Activated CD4-positive, alpha-beta T cell treated with anti-CD3 and anti-CD28 coated beads, Interleukin-2, amount 10 ng/mL, durations not matched to agents 7 days and 5 days (primary cell): ENCODE measurements at places on chromosomes 7 and 10. TPM values are rescaled to one million over a fixed set of nuclear protein-coding genes. Genes with fewer than 3 reads are reported as not detected.

DNA sequence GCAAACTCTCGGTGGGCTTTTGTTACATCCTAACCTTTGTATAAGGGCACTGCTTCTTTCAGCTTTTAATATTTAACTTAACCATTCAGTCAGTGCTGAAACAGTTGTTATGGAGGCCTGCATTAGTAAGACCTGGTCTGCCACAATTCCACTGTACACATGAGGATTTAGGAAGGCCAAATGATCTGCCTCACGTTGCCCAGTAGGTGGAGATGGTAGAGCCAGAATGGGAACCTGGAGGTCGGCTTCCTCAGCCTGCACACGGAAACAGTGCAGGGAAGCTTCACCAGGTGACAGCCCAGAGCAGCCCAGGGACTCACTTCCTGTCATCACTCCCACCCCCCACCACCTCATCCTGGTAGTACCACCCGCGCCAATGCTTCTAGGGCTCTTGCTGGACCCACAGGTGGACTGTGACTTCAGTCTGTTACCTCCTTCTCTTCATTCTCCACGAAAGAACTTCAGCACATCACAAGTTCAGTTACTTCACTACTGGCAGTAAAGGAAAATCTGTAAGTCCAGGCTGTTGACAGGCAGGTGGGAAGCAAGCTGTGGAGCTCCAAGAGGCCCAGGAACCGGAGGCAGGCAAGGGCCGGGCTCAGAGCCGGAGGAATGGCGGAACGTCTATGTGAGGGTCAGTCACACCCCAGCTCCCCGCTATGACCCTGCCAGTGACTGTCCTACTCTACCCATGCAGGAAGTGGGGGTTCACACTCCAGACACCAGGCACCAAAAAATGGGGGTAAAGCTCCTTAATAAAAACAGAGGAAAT lies 480.3 kb upstream of the C7orf33 start:
- H3K36me3 ChIP-seq: no peaks in the 10 kb centered on the region
- H3K27ac ChIP-seq: no peak overlapping the region
- DNase-seq: no peak
- H3K4me3 ChIP-seq: no peak overlapping the region

GRCh38 chr10:14032406-14032998 lies 298.2 kb downstream of the FRMD4A start:
- no peaks in the 10 kb centered on the region for H3K36me3 ChIP-seq
- H3K27ac ChIP-seq: no peak overlapping the region
- no peak overlapping the region for H3K4me3 ChIP-seq
- H3K27me3 ChIP-seq: peaks cover 4% of the 10 kb centered on the region
- peak; percentile 29 for DNase-seq

Gene SKIDA1
- 0.12 TPM for total RNA-seq

DNA sequence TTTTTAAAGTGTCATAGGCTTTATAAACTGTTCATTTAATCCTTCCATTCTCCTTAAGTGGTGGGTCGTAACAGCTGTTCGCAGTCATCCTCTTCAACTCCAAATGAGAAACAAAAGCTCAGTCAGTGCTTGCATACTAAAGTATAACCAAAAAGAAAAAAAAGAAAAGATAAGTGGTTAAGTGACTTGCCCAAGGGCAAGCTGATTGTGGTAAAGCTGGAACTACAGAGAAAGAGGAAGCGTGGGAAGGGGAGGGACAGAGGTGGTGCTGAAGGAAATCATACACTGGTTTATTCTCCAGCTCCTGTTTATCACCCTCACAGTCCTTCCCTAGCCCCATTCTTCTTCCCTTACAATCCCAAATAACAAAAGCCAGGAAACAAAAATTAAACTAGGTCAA lies 29.6 kb downstream of the IDE start:
- no peaks in the 10 kb centered on the region for H3K36me3 ChIP-seq
- no peak overlapping the region for H3K4me3 ChIP-seq
- peaks cover 20% of the 10 kb centered on the region for H3K4me1 ChIP-seq

GRCh38 chr7:92460109-92460508 lies 12.8 kb downstream of the GATAD1 start:
- no peaks in the 10 kb centered on the region for H3K27me3 ChIP-seq
- DNase-seq: no peak
- H3K36me3 ChIP-seq: peaks cover 10% of the 10 kb centered on the region
- no peak overlapping the region for H3K27ac ChIP-seq
- no peak overlapping the region for H3K4me3 ChIP-seq

GRCh38 chr7:142356166-142356565 lies 98.3 kb upstream of the PRSS58 start:
- DNase-seq: no peak
- H3K27ac ChIP-seq: no peak overlapping the region
- H3K36me3 ChIP-seq: no peaks in the 10 kb centered on the region

GRCh38 chr10:114042895-114043531 lies 653 bp upstream of the ADRB1 start:
- peaks cover 13% of the 10 kb centered on the region for H3K4me1 ChIP-seq
- peaks cover 76% of the 10 kb centered on the region for H3K27me3 ChIP-seq
- peaks cover 3% of the 10 kb centered on the region for H3K36me3 ChIP-seq
- H3K4me3 ChIP-seq: peak overlapping the region; percentile 53

- H3K36me3 ChIP-seq: no peaks in the 10 kb centered on the region
- no peak overlapping the region for H3K4me3 ChIP-seq
- H3K27ac ChIP-seq: no peak overlapping the region
- no peak for DNase-seq
- H3K4me1 ChIP-seq: no peaks in the 10 kb centered on the region
These were observed 214.8 kb upstream of the ADO start for GRCh38 chr10:62589689-62590088.

Gene ZMIZ1
- 27.8 TPM for total RNA-seq

Gene CHRM2
- not detected for total RNA-seq

Gene PIP
- total RNA-seq: not detected

Gene ABLIM1
- total RNA-seq: 161 TPM

DNA sequence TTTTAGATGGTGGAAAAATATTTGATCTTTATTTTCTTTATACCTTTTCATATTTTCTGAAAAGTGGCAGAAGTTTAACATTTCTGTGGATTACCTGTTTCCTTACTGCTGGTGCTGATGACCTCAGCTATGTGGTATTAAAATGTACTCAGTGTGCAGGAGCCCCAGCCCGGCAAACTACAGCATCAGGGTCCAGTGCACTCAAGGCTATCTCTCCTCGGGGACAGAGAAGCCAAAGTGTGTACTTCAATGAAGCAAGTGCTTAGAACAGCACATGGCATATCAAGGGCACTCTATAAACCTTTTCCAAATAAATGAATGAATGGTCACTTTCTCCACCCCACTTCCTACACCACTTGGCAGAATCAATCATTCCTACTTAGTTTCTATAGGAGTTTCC lies 111.8 kb downstream of the HIP1 start:
- no peak overlapping the region for H3K4me3 ChIP-seq
- DNase-seq: no peak
- peaks cover 3% of the 10 kb centered on the region for H3K36me3 ChIP-seq
- peaks cover 7% of the 10 kb centered on the region for H3K27me3 ChIP-seq
- H3K27ac ChIP-seq: no peak overlapping the region

GRCh38 chr10:69319841-69320316 lies 41.6 kb downstream of the HK1 start:
- peak overlapping the region; percentile 99 for H3K4me3 ChIP-seq
- no peak for DNase-seq
- H3K36me3 ChIP-seq: peaks cover 21% of the 10 kb centered on the region
- H3K27ac ChIP-seq: peak overlapping the region; percentile 97
- H3K4me1 ChIP-seq: peaks cover 62% of the 10 kb centered on the region
- no peaks in the 10 kb centered on the region for H3K27me3 ChIP-seq

Gene HMX2
- not detected for total RNA-seq

DNA sequence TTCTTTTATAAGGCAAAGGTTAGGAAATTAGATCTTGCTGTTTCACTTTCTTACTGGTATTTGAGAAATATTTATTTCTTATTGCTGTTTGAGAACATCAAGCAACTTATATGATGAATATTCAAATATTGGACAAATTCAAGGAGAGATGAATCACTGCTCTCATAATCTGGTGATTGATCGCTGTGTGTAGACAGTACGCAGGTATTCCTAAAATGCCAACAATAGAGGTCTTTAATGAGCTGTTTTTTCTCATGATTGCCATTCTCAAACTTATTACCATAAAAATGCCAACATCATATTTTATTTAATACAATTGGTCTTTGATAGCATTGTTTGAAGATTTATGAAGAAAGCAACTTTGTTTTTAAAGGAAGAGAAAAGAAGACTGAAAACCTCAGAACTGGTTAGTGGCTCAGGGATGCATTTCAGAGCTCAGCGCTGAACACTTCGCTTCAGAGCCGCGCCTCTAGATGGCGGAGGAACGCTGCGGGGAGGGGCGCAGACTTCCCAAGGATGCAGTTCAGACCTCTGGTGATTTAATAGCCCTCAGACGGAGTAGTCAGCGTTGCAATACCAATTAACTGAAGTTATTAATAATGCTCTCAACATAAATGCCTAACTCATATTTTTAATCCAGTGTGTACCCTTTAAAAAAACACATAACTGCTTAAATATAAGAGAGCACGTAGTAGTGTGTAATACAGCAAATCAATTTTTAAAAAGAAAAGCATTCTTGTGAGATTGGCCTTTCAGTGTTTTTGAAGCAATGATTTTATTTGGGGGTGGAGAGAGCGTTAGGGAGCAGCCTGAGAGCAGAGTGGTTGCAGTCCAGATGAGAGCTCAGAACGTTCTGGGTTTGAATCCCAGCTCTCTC lies 38.5 kb upstream of the STEAP4 start:
- DNase-seq: peak; percentile 8
- no peak overlapping the region for H3K27ac ChIP-seq
- peaks cover 10% of the 10 kb centered on the region for H3K27me3 ChIP-seq
- no peak overlapping the region for H3K4me3 ChIP-seq
- H3K4me1 ChIP-seq: no peaks in the 10 kb centered on the region

DNA sequence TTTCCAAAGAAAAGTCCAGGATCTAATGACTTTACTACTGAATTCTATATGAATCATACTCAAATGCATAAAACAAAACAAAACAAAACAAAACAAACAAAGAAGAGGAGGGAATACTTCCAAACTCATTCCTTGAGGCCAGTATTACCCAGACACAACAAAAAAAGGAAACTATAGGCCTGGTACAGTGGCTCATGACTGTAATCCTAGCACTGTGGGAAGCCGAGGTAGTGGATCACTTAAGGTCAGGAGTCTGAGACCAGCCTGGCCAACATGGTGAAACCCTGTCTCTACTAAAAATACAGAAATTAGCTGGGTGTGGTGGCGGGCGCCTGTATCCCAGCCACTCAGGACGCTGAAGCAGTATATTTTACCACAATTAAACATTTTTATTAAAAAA lies 114.6 kb downstream of the NRBF2 start:
- H3K4me1 ChIP-seq: peaks cover 41% of the 10 kb centered on the region
- peak overlapping the region; percentile 41 for H3K27ac ChIP-seq
- DNase-seq: no peak
- no peak overlapping the region for H3K4me3 ChIP-seq
- peaks cover 41% of the 10 kb centered on the region for H3K36me3 ChIP-seq

GRCh38 chr10:103660364-103661197 lies 167.1 kb downstream of the NEURL1 start:
- H3K4me3 ChIP-seq: peak overlapping the region; percentile 89
- H3K27ac ChIP-seq: peak overlapping the region; percentile 92
- no peaks in the 10 kb centered on the region for H3K27me3 ChIP-seq
- H3K4me1 ChIP-seq: peaks cover 17% of the 10 kb centered on the region
- H3K36me3 ChIP-seq: peaks cover 24% of the 10 kb centered on the region
- DNase-seq: no peak

DNA sequence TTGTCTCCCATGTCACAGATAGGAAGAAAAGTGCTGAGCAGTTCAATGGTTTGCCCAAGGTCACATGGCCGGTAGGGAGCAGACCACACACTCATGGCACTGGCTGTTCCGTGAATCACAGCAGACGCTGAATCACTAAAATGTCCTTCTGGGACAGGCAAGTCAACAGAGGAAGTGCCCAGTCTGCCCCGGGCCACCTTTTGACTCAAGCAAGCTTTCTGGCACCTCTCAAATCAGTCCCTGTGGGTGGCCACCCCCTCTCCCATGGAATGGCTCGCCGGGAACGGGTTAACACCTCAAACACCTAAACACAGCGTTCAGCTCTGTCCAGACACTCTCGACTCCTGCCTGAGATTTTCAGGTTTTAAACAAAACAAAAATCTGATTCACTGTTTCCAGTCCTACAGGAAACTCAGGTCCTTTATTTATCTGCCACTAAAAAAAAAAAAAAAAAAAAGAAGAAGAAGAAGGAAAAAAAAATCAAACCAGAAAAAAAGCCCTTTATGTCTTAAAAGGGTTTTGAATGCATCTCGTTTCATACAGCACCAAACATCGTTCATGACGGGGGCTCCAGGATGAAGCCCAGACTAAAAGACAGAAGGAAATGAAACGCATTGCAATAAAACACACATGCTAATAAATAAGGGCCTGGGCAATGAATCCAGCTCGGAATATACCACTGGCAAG lies 15.5 kb downstream of the CARD11 start:
- peak overlapping the region; percentile 68 for H3K27ac ChIP-seq
- H3K36me3 ChIP-seq: peaks cover 88% of the 10 kb centered on the region
- no peak for DNase-seq
- peaks cover 43% of the 10 kb centered on the region for H3K4me1 ChIP-seq

DNA sequence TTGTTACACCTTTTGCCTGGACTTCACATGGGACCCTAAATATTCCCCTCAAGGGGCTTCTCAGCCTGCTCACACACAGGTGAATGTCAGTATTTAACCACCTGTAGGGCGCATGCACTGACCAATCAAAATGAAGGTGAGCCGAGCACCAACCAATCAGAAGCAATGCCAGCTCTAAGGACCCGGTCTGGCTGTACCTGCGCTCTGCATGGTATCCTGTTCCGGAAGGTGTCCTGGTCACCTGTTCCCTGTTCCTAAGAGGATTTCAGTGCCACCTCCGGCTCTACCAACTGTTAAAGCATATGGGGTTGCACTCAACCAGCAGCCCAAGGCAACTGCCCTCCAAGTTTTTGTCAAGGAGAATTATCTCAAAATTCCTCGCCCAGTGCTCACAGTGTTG lies 18.4 kb upstream of the CALN1 start:
- H3K27ac ChIP-seq: no peak overlapping the region
- no peaks in the 10 kb centered on the region for H3K36me3 ChIP-seq
- no peak overlapping the region for H3K4me3 ChIP-seq
- H3K27me3 ChIP-seq: no peaks in the 10 kb centered on the region

GRCh38 chr7:3446786-3447185 lies 145.7 kb downstream of the SDK1 start:
- no peak overlapping the region for H3K27ac ChIP-seq
- no peaks in the 10 kb centered on the region for H3K36me3 ChIP-seq
- H3K4me1 ChIP-seq: no peaks in the 10 kb centered on the region
- H3K27me3 ChIP-seq: no peaks in the 10 kb centered on the region
- H3K4me3 ChIP-seq: no peak overlapping the region
- no peak for DNase-seq
